ENCODE measurements at places on chromosomes 5 and 9.

DNA sequence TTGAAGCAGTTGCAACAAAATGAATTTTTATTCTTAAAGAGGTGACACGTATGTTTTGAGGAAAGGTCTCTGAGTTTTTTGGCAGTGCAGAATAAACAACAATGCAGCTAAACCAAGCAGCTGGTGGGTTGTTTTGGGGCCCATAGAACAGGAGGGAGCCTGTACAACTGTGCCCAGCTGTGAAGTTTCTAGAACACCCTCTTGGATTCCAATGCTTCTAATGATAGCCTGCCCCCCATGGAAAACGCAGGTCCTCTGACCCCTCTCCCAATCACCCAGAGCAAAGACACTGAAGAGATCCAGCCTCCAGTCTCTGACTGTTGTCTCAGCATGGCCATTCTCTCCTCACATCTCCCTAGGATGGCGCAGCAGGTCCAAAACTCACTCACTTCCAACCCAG lies 150.9 kb downstream of the MARCHF11 start:
- DNase-seq, result no peak

GRCh38 chr9:111805830-111806241 lies 11.1 kb upstream of the SHOC1 start:
- no peak for DNase-seq

DNA sequence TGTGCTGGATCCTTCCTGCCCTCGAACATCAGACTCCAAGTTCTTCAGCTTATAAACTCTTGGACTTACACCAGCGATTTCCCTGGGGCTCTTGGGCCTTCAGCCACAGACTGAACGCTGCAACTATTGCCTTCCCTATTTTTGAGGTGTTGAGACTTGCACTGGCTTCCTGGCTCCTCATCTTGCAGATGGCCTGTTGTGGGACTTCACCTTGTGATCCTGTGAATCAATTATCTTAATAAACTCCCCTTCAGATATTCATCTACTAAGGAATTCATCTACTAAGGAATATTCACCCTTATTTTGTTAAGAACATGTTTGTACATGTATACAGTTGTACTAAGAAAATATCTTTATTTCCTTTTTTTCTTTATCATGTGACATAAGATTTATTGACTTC lies 1079.7 kb downstream of the CDH12 start:
- no peak for DNase-seq

DNA sequence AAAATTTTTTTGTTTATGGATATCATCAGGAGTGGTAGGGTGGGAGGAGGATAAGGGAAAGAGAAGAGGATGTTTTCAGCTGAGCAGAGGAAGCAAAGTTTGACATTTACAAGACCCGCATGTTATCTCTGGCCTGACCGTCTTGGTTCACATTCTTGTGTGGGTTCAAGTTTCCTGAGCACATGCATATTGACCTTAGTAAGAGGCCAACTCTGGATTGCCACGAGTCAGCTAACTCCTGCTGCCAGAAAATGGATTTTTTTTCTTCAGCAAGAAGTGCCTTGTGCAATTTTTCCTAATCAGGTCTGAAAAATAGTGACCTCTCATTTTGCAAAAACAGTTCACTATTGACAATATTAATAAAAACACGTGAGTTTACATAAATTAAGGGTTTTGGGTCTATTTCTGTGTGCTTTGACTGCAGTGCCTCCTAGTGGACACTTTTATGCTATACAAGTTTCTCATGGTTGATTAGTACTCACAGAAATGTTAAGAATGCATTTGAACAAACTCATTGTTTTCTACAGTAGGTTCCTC lies 27.1 kb upstream of the BASP1 start:
- DNase-seq, result no peak

DNA sequence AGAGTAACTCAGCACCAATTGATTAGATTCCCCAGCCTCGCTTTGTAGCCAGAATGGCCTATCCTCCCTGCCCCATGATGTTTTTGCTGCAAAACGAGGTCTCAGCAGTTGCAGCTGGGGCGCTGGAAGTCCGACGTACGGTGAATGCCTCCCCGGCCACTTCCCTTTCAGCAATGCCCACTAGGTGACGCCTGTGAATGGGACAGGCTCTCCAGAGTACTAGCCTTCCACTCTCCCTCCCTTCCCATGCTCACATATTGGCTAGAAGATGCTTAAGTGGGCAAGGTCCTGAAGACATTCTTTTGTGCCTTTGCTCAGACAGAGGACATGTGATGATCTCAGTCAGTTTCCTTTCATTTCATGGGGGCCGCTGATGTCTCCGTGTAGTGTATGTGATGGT lies 50.8 kb downstream of the DMRT2 start:
- no peak for DNase-seq

- DNase-seq, result no peak
These were observed 22.6 kb upstream of the EMB start for GRCh38 chr5:50463726-50464125.

DNA sequence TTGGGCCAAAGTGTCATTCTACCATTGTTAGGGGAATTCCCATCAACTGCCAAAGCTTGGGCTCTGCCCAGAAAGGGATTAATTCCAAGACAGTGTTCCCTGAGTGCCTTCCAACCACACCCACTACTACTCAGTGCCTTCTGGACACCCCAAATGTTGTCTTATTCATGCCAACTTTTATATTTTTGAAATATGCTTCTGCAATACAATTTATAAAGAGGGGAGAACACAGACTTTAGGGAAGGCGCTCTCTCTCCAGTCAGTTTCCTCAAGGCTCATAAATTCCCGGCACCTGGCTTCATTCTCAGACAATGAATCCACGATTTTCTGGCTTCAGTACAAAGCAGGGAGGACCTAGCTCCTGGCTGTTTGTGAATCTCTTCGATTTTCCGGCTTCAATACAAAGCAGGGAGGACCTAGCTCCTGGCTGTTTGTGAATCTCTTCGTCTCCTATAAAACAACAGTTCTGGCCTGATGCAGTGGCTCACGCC lies 120.1 kb upstream of the MYO10 start:
- DNase-seq, result no peak

DNA sequence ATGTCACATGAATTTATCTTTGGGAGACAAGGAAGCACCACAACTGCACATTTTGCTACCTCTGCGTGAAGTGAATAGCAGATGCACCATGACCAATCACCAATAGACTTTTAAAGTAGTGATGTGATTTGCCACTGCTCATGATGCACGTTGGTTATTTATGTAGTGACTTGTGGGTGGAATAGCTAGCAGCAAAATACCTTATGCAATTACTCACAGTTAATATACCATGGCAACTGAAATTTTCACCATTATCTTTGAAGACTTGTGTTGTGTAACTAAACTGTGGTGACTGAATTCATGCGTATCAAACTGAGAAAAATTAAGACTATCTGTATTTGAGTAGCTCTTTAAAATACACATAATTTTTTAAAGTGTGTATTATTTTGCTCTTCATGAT lies 46.2 kb upstream of the TUSC1 start:
- no peak for DNase-seq

DNA sequence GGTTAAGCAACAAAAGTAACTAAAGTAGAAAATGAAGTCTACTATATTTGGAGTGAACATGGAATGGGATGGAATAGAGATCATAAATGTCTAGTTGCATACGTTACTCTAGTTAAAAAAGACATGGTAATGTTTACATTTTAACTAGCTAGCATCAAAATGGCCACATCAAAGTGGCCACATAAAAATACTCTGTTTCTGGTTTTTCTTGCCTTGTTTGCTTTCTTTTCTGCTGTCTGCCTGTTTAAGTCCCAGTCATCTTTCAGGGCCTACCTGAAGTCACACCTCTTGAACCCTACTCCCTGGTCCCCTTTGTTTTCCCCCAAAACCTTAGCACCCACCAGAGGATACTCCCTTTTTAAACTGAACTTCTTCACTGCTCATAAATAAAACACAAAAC lies 6.4 kb upstream of the KIF2A start:
- DNase-seq, result no peak

- no peak for DNase-seq
These were observed 9.2 kb downstream of the ARL15 start for GRCh38 chr5:54301220-54301619.

- no peak for DNase-seq
These were observed 33.1 kb upstream of the GHR start for GRCh38 chr5:42390115-42390514.
